ENCODE measurements at places on chromosomes 5 and 9. TPM values are rescaled to one million over a fixed set of nuclear protein-coding genes. Genes with fewer than 3 reads are reported as not detected.

Gene AK3
- 30.8 TPM for polyA plus RNA-seq

GRCh38 chr5:136086783-136087566 is 45.7 kb upstream of the SMAD5 start:
- DNase-seq: no peak
- H3K36me3 ChIP-seq: no peaks in the 10 kb centered on the region
- no peaks in the 10 kb centered on the region for H3K27me3 ChIP-seq
- no peak overlapping the region for H3K27ac ChIP-seq

Gene NME5
- polyA plus RNA-seq: 4.1 TPM

Gene TRMT10B
- polyA plus RNA-seq: 7.3 TPM

Gene ADAMTS13
- 12.3 TPM for polyA plus RNA-seq

- H3K4me3 ChIP-seq: no peak overlapping the region
- H3K27ac ChIP-seq: no peak overlapping the region
- no peak for DNase-seq
- no peaks in the 10 kb centered on the region for H3K36me3 ChIP-seq
- no peaks in the 10 kb centered on the region for H3K4me1 ChIP-seq
These were observed 52.4 kb downstream of the SMIM23 start for GRCh38 chr5:171838066-171838465.

Gene PLAC8L1
- polyA plus RNA-seq: 0.55 TPM

GRCh38 chr5:14545308-14545707 is 36.3 kb upstream of the OTULINL start:
- no peak overlapping the region for H3K4me3 ChIP-seq
- H3K4me1 ChIP-seq: no peaks in the 10 kb centered on the region
- no peaks in the 10 kb centered on the region for H3K36me3 ChIP-seq
- no peak for DNase-seq
- no peaks in the 10 kb centered on the region for H3K27me3 ChIP-seq

- H3K36me3 ChIP-seq: no peaks in the 10 kb centered on the region
- H3K27ac ChIP-seq: no peak overlapping the region
- peaks cover 17% of the 10 kb centered on the region for H3K27me3 ChIP-seq
- DNase-seq: peak; percentile 68
These were observed 7.0 kb downstream of the IGFBPL1 start for GRCh38 chr9:38417003-38417945.

DNA sequence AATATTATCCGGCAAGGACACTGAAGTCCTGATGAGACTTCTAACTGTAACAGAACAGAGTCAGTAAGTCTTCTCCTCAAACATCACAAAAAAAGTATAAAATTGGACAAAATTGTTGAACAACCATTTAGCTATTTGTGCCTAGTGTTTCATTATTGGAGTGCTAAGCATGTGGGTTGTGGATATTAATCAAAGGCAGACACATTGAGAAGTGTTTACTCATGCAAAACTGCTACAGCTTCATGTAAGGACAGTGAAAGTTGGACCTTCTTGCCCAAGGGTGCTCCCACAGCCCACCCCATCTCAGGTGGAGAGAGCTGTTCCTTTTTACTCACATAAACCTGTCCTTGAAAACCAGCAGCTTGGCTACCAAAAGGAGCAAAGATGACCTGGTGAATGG is 355.1 kb upstream of the DAB2 start:
- no peak overlapping the region for H3K4me3 ChIP-seq
- DNase-seq: no peak
- no peaks in the 10 kb centered on the region for H3K27me3 ChIP-seq
- H3K36me3 ChIP-seq: no peaks in the 10 kb centered on the region

- no peak overlapping the region for H3K4me3 ChIP-seq
- no peak for DNase-seq
- no peak overlapping the region for H3K27ac ChIP-seq
- no peaks in the 10 kb centered on the region for H3K27me3 ChIP-seq
These were observed 653.7 kb downstream of the MTRR start for GRCh38 chr5:8522646-8523045.
